ENCODE measurements at places on chromosomes 5 and 9.
A peak's percentile ranks its signal among the peaks of the same experiment; 100 is the strongest.

DNA sequence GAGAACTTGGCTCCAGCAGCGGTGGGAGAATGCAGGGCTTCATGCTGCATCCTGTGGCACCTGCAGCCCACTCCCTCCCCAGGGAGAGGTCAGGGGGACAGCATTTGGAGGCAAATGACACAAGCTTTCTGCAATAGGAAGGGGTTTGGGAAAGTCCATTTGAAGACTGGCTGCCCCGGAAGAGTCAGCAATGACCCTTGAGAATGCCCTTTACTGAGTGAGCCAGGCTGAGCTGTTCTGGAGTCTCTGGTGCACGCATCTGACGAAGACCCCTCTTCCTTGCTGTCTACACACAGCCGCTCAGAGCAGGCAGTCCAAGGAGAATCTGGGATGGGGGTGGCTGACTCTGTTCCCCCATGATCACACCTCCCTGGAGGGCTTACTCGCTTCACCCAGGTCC lies 5.5 kb upstream of the NXNL2 start:
- no peak for DNase-seq

DNA sequence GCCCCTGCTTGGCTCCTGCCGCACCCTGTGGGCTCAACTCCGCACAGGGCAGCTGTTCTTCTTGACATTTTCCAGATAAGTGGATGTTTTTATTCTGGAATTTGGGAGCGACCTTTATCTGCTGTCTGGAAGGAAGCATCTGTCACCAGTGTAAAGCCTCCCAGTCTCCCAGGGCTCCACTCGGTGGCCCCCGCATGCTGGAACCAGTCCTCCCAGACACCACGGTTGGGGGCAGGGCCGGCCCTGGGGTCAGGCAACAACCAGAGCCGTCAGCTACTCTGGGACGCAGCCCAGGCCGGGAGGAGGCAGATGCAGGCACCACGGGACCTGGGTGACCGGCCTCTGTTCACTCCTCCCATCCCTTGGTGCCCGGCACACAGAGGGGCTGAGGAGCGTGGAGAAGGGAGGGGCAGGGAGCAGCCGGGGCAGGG lies 92.8 kb upstream of the ADAMTS2 start:
- DNase-seq: no peak

DNA sequence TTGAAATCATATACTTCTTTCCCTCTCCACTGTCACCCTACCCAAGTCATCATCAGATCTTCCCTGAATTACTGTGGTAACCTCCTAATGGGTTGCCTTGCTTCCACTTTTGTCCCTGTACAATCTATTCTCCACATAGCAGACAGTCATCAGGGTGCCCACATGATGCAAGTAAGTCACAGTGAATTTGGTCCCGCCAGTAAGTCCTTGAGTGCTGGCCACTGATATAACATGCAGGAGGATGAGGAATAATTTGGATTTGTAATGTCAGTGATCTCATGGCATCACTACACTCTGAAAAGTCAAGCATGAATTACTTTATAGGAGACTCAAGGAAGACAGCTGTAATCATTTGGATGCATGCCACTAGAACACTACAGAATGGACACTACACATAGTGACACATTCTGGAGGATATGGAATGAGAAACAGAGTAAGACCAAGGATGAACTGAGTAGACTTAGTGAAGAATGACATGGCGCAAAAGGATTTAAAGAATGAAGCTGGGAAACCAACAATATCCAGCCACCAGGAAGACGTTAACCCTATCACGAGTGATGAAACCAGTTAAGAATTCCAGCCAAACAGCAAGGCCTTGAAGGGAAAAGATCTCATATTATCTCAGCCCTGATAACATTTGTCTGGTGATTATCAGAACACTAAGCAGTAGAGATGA lies 28.6 kb downstream of the MARCHF3 start:
- DNase-seq: no peak

- DNase-seq: no peak
Observed at GRCh38 chr5:108467563-108467962, 85.7 kb upstream of the FBXL17 start.

DNA sequence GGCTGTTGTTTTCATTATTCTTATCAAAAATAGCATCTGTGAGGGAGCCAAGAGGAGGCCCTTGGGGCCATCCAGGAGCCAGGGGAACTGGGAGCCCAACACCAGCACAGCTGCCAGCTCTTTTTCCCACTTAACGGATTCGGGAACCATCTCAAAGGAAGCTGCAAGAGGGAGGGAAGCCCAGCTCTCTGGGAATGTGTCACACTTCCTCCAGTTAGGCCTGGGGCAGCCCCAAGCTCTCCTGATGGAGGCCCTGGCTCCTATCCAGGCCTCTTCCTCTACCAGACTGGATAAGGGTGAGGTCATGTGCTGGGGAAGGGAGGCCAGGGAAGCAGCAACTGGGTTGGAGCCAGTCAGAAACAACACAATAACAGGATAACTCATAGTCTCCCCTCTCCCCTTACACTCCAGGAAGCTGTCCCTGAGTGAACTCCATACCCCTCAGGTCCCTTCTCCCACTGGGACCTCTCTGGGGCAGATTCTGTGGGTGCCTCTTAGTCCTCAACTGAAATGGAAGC lies 12.7 kb downstream of the CSF2 start:
- DNase-seq: peak; percentile 96

DNA sequence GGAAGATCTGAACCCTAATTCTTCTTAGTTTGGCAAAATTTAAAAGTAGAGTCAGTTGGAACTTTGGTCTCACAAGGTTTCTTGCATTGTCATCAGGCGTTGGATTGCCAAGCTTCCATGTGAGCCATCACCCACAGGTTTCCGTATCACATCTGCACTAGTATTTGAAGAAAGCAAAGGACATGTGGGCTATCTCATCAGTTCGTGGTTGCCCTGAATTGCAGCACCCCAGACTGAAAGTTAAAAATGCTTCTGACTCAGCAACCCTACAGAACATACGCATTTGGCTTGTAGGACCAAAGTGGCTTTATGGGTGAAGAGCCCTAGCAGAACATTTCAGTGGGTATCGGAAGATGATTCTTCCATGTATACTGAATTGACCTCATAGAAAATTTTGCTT lies 358.0 kb downstream of the ENC1 start:
- DNase-seq: no peak

DNA sequence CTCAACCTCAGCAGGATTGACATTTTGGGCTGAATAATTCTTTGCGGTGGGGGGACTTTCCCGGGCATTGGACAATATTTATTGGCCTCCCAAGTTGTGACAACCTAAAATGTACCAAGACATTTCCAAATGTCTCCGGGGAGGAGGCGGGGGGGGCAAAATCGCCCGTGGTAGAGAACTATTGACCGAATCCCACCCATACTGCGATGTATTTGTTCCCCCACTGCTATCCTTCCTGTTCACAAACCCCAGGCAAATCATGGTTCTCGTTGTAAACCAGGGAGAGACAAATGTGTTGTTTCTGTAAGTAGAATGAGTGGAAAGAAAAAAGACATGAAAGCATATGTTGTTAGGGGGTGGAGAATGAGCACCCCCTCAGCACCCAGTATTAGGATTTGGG lies 141.9 kb downstream of the PSAT1 start:
- DNase-seq: no peak

GRCh38 chr5:78522476-78523260 lies 125.9 kb downstream of the LHFPL2 start:
- no peak for DNase-seq

DNA sequence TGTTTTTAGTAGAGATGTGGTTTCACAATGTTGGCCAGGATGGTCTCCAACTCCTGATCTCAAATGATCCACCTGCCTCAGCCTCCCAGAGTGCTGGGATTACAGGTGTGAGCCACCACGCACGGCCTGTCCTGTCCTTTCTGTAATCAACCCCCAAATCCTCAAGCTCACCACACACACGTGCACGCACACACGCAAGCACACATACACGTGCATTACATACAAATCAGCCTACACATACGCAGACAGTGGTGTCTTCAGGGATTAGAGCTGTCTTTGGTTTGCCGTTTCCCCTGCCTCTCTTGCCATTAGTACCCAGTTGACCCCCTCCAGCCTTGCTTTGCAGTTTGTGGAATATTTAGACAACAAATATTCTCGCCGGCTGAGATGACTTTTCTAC lies 6.5 kb downstream of the GLT6D1 start:
- DNase-seq: no peak

GRCh38 chr5:77892061-77893010 lies 116.2 kb upstream of the TBCA start:
- no peak for DNase-seq

DNA sequence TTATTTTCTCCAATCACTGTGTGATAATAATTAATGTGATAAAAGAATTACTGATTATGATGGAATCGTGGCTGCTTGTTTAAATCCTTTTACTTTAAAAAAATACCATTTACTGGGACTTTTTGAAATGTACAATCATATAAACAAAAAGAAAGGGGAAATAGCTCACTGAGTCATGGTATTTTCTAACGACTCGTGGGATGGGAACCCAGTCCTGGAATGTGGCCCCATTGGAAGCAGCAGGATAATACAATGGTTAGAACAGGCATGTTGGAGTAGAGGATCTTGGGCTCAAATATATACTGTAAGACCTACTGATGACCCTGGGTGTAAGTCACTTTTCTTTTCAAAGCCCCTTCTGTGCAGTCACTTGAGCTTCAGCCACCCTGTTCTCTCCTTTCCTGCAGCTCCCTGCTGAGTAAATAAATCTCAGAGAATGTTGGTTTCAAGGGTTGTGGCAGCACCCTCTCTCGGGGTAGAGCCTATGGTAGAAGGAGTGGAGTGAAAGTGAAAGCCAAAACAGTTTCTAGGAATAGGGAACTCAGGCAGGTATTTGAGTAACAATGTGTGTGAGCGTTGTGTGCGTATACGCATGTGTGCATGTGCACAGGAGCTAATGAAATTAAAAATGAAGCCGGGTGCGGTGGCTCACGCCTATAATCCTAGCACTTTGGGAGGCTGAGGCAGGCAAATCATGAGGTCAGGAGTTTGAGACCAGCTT lies 40.8 kb upstream of the LARP1 start:
- no peak for DNase-seq

- no peak for DNase-seq
Observed at GRCh38 chr9:134521817-134522501, 119.6 kb upstream of the COL5A1 start.

DNA sequence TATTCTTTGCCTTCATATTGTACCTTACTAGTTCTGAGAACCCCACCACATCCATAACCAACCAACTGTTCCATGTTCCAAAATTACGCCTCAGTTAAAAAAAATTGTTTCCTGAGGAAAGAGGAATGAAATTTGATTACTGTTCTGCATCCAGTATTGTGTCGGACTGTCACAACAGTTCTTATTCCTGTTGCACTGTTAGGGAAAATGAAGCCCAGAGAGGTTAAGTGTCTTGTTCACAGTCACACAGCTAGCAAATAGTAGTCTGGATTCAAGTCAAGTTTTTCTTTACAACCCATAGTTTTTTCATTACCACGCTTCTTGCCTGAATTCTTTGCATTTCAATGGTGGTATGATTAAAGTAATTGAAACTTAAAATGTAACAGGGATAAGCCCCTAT lies 4.4 kb downstream of the FSD1L start:
- no peak for DNase-seq

DNA sequence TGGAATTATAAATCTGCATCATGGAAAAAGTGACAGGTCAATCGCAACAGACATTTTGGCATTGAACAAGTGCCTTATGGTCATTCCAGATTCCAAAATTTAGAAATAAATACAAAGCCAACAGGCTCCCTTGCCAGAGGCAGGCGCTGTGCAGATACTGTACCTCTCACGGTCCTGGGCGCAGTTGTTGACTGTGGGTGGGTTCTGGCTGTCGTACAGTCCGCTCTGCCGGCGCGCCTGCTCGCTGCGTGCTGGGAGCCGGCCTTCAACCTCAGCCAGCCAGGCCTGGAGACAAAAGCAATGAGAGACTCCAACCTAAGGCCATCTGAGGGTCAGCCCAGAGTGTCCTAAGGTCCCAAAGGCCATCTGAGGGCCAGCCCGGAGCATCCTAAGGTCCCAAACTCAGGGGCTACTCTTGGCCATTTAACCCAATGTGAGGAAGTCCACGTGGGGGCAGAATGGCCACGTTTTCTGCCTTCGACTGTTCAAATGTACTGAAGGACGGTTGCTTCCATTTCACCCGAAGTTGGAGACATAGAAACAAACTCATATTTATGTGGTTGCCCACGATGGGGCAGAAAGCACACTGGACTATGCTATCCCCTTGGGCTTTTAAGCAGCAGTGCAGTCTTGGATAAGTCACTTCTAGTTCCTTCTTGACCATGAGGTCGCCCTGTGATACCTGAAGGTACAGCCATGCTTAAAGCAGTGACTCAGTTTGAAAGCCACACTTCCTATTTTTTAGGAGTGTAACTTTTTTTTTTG lies 65.2 kb downstream of the USP20 start:
- no peak for DNase-seq

DNA sequence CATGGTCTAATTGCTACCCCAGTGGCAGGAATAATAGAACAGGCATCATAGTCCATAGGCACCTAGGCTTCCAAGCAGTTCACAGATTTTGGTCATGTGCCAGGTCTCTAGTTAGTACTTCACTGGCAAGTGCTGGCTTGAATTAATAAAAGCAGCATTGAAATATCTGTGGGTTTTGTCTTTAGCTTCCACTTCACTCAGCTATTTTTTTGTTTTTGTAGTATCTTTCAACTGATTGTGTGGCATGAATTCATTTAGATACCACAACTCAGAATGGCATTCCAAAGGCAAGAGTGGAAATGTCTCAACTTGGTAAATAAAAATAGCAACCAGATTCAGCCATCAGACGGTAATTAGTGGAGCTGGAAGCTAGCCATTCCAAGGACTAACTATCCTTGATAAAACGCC lies 27.9 kb upstream of the ITGA2 start:
- DNase-seq: peak; percentile 61

GRCh38 chr9:114285166-114285867 lies 37.6 kb upstream of the ORM1 start:
- no peak for DNase-seq

DNA sequence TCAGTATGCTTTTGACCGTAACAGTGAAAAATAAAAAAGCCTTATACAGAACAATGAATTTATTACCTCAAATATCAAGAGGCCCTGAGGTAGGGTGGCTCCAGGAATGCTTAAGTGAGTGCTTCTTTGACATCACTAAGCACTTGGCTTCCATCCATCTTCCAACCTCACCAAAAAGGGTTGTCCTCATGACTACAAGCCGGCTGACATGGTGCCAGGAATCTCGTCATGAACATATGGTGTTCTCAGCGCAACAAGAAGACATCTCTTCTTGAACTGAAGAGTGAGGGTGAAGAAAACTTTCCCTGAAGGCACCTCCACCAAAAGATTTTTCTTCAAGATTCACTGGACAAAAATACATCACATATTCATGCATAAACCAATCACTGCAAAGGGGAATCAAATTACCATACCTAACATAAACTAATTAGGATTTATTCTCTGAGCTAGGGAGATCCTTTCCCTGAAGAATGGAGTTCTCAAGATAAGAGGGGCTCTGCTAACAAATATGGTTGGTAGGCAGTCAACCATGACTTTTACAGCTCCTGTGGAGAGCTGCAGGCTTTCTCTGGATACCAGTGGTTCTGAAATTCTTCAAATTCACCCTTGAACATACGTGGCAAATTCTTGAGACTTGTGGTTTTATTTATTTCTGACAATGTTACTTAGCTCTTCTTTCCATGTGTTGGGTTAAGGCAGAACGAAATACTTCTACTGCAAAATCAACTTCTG lies 49.5 kb downstream of the AGXT2 start:
- peak; percentile 90 for DNase-seq

Measured in NCI-H446 treated with DMSO at 0.1 percent for 48 hours (cell line).